ENCODE measurements at places on chromosomes 4 and X.

DNA sequence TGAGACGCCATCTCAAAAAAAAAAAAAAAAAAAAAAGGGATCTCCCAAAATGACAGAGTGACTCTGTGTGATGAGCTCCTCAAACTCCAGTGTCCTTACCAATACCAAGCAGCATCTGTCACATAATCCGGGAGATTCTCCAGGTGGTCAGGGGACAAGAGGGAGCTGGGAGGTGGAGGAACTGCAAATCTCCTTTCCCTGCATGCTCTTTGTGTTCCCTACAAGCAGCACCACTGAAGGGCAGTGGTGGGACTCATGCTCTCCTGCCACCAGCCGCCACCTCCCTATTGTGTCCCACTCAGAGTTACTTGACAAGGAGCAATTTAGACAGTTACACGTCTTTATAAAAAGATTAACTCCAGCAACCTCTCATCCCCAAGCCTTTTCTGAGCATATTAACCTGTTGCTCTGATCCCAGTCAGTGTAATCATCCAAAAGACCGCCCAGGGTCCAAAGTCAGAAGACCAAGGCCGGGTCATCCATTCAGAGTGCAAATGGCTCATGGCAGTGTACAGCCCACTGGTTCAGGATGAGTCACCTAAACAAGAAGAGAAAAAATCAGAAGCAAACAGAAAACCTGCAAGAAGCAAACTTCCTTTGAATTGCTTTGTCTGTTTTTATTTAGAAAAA lies 23.6 kb downstream of the MGST2 start:
- peak; percentile 74 for DNase-seq

- DNase-seq, result no peak
Observed at GRCh38 chrX:40082447-40083119, 15.2 kb downstream of the BCOR start.

DNA sequence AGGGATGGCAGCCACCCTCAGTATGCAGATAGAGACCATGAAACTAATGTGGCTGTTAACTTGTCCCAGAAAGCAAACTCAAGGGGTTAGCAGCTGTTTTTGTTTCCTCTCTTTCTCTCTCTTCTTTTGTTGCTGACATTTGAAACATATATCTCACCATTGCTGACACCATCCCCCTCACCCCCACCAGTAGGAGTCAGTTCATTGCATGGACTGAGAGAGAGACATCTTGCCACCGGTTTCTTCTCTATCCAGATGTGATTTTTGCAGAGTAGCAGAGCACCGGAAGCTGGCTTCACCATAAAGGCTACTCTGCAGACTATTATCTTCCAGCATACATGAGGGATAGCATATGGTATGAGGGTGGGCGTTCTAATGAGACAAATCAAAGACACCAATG lies 177.1 kb upstream of the FRG1 start:
- no peak for DNase-seq

- DNase-seq, result no peak
Observed at GRCh38 chr4:1239141-1239949, 9.6 kb downstream of the CTBP1 start.

GRCh38 chr4:165433529-165433928 lies 54.7 kb downstream of the CPE start:
- DNase-seq, result peak; percentile 14

DNA sequence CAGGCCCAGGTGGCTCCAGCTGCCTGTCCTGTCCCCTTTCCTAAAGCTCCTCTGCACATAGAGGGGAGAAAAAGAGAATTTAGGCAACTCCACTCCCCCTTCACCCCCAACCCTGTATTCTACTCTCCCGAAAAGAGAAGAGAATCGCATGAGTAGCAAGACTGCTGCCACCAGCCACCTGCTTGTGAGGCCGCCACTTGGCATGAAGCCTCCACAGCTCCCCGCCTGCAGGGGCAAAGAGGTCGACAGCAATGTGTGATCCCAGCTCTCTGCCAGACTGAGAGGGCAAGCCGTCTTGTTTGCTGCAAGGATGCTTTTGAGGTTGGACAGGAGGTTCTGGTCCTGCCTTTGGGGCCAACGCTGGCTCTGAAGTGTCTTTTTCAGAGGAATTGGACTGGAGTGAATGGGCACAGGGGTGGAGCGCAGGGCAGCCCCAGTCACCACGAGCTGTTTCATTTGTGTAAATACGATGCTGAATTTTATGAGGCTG lies 77.1 kb downstream of the STARD8 start:
- DNase-seq, result no peak

DNA sequence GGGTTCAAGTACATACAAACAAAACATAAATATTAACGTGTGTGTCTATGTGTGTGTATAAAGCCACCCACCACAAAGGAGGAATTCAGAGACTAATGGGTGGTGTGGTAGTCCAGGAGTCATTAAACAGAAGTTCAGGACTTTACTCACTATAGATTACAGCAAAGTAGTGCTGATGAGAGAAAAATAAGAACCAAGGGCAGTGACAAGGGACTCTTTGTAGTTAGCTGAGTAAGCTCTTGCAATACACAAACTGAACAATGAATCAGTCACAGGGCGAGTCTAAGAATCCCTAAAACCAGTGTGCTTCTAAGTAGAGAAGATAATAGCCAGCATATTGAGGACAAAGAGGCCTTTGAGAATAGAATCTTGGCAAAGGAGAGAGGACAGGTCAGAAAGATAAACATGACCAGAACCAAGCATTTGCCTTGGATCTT lies 232.4 kb downstream of the PPP3CA start:
- DNase-seq, result peak; percentile 26

- DNase-seq, result peak; percentile 77
Observed at GRCh38 chr4:82739287-82740190, 59.1 kb downstream of the SCD5 start.

DNA sequence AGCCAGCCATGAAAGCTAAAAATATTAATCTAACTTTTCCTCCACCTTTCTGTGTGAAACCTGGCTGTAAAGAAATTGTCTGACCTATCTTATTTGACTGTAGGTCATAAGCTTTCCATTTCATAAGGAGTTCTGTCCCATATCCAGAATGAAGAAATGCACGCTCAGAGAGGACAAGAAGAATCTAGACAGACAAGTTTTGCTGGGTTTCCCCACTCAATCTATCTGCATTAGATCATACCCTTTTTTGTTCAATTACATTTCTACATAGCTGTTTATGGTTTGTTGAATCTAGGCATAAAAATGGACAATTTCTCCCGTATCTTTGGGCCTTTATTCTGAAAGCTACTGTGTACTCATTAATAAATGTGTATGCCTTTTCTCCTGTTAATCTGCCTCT lies 1495.1 kb downstream of the C4orf33 start:
- DNase-seq, result no peak

GRCh38 chr4:102734591-102735385 lies 26.0 kb downstream of the MANBA start:
- DNase-seq, result peak; percentile 39

DNA sequence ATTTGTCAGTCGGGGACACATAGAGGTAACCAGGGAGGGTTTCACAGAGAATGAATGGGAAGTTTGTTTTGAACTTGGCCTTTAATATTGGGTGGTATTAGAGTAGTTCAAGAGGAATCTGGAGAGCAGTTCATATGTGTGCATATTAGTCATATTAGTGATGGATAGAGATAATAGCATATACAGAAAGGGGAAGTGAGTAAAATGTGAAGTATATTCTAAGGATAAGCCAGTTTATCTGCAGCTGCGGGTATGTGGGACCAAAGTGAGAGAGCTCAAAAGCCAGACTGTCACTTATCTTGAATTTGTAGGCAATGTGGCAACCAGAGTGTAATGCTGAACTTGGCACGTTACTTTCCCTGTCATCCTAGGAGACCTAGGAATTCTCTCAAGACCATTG lies 169.9 kb downstream of the AFF2 start:
- DNase-seq, result no peak

DNA sequence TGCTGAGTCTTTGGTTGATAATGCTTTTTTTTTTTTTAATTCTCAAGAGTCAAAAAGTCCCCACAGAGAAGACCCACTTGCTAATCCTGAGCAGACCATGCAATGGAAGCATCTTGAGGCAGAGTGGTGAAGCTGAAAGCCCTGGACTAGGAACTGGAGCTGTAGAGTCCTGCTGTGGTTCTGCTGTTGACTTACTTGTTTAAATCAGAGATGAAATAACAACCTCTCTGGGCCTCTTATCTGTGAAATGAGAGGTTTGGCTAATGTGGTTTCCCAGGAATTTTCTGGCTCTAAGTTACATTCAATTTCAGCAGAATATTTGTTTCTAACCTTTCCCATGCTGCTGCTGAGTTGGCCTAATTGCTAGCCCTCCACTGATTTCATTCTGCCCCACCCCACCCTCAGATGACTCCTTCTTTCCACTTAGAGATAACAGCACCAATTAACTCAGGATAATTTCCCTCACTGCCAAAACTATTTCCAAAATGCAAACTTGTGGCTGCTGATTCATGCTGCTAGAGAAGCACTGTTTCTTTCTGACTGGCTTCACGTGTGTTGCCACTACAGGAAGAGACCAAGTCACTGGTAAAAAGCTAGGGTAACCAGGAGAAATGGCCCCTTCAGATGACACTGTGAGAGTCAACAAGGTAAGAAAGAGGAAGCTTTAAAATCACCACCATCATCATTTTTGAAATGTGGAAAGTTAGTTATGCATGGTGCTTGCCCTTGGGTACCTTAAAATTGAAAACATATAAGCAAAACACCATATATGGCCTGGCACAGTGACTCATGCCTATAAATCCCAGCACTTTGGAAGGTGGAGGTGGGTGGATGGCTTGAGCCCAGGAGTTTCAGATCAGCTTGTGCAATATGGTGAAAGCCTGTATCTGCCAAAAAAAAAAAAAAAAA lies 326.4 kb downstream of the DCHS2 start:
- peak; percentile 16 for DNase-seq

DNA sequence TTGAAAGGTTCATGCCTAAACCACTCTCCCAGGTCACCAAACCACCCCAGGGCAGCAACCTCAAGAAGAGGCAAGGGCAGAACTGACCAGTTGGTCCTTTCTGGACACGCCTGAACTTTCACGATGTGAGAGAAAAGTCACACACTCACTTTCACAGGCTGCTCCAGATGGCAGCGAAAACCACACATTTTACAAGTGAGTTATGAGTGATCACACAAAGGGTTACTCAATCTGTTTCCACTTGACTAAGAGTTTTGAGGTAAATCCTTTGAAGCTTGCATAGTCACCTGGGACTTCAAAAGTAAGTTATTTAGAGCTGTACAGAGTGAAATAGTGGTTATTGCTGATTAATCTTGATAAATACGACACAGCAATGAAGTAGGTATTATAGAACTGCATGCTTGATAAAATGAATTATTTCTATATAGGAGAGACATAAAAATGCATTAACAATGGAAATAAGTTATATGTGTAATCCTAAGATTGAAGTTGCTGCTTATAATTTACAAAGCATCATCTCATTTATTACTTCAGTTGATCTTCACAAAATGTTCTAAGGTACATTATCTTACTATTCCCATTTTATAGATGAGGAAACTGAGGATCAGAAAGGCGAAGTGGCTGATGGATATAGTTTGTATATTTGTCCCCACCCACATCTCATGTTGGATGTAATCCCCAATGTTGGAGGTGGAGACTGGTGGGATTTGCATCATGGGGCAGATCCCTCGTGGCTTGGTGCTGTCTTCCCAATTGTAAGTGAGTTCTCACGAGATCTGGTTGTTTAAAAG lies 103.0 kb upstream of the KLF3 start:
- no peak for DNase-seq

DNA sequence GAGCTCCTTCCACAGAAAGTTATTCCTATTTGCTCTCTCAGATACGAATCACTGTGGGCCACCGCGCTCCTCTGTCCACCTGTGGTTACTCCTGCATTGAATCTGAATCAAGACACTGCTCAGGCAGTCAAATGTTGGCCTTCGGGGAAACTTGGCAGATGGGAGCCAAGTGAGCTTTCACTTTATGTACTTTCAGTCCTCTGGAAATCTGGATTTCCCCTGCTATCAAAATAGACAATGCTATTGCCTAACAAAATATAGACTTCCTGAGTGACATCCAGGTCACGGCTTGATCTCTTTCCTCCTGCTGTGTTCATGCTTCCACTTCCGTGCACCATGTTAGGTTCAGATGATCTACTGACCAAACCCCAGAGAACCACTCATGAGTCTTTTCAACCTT lies 43.8 kb downstream of the FHL1 start:
- DNase-seq, result no peak

GRCh38 chr4:28675582-28675981 lies 1814.9 kb downstream of the STIM2 start:
- DNase-seq, result no peak

DNA sequence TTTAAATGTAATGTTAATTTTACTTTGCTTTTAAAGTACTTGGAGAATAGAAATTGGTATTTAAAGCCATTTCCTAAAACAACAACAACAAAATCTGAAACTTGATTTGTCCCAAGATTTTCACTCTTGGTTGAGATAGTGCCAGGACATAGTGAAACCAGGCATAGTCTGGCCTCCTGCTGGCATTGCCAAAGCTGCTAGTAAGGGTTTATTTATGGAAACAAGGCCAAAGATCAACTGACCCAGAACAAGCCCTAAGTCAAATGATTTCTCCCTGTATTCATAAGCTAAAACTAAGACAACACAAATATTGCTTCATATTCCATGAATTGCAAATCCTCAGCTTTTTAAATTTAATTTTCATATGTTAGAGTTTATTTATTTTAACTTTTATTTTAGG lies 227.5 kb upstream of the FGF13 start:
- no peak for DNase-seq

- no peak for DNase-seq
Observed at GRCh38 chr4:81257021-81257420, 42.0 kb upstream of the PRKG2 start.

DNA sequence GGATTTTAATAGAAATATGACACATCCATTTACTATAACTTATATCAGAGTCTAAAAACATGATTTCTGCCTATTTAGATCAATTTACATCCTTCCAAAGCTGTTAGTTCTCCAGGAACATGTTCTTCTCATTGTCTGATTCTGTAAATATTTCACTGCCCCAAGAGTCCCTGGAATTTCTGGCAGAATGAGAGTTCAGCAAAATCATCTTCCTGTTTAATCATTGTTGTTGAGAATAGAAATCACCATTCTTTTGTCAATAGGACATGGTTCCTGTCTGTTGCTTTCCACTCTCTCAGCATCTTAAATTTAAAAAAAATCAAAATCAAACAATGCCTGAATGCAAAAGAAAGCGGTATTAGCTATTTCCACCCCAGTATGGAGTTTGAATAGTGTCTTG lies 172.8 kb upstream of the FRMPD4 start:
- DNase-seq, result no peak

GRCh38 chr4:174912919-174913543 lies 5.1 kb upstream of the ADAM29 start:
- no peak for DNase-seq

GRCh38 chrX:78548012-78548411 lies 111.1 kb downstream of the RTL3 start:
- DNase-seq, result no peak

DNA sequence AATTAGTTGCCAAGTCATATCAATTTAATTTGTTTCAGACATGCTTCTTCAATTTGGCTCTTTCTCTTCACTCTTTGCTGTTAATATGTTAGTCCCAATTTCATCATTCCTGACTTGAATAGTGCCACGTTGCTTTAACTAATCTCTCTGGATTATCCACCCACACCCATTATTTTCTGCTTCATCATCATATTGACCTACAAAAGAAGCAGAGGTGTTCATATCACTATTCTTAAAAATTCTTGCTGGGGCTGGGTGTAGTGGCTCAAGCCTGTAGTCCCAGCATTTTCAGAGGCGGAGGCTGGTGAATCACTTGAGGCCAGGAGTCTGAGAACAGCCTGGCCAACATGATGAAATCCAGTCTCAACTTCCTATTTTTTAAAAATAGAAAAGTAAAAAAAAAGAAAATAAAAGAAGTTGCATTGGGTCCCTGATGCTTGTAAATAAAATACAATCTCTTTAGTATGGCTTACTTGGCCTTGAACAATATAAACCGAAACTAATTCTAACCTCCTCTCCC lies 65.7 kb upstream of the KCNIP4 start:
- no peak for DNase-seq

- DNase-seq, result no peak
Observed at GRCh38 chrX:154334496-154334895, 38.9 kb downstream of the TKTL1 start.
